Mammary epithelial cell (primary cell): ENCODE measurements at places on chromosomes 4 and X. TPM values are rescaled to one million over a fixed set of nuclear protein-coding genes. Genes with fewer than 3 reads are reported as not detected.
A peak's percentile ranks its signal among the peaks of the same experiment; 100 is the strongest.

Gene CPZ
- not detected in 2 replicates for total RNA-seq

Gene ADGRG4
- total RNA-seq, result not detected in 2 replicates

Gene PLS3
- total RNA-seq, result 242 and 253 TPM in 2 replicates

DNA sequence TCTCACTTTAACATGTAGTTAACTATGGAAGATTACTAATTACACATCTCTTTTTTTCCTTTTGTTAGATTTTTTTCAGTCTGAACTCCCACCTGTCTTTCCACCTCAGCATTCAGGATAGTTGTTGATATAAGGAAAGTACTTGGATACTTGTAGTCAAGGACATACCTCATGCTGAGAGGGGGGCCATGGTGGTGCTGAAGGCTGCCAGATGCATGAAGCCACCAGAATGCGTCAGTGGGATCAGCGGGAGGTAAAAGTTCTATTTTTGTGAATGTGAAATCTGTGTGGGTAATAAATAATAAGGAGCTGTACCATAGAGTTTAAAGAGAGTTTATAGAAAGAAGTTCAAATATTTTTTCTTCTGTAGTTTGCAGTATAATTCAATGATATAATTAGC, 13.1 kb upstream of the NDST4 start:
- no peak for DNase-seq

- no peak for DNase-seq
Measured at GRCh38 chr4:64857815-64858214, 448.6 kb upstream of the TECRL start.

GRCh38 chr4:36904823-36905222, 339.7 kb upstream of the NWD2 start:
- no peak for DNase-seq

DNA sequence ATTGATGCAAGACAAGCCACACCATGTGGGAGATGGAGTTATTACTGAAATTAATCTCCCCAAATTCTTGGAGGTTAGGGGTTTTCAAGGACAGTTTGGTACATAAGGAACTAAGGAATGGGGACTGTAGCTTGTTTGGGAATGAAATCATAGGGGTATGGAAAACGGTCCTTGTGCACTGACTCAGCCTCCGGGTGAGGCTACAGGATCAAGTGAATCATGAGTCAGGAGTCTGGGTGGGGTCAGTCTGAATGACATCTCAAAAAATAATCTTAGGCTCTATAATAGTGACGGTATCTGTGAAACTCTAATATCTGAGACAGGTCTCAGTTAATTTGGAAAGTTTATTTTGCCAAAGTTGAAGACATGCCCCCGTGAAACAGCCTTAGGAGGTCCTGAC, 128.5 kb upstream of the CYSLTR1 start:
- peak; percentile 35 for DNase-seq
